ENCODE measurements at places on chromosomes 2 and 18. TPM values are rescaled to one million over a fixed set of nuclear protein-coding genes. Genes with fewer than 3 reads are reported as not detected.

GRCh38 chr2:100141906-100142305 is 484 bp downstream of the AFF3 start:
- DNase-seq: no peak

GRCh38 chr2:101307503-101307902 is 998 bp downstream of the RNF149 start:
- no peak for DNase-seq

GRCh38 chr2:120933693-120934573 is 198.3 kb downstream of the GLI2 start:
- no peak for DNase-seq

GRCh38 chr2:239910851-239911640 is 114.1 kb downstream of the NDUFA10 start:
- no peak for DNase-seq

- no peak for DNase-seq
Measured at GRCh38 chr2:179574061-179574519, 287.3 kb downstream of the ZNF385B start.

- no peak for DNase-seq
Measured at GRCh38 chr2:238865015-238865719, 17.3 kb downstream of the TWIST2 start.

DNA sequence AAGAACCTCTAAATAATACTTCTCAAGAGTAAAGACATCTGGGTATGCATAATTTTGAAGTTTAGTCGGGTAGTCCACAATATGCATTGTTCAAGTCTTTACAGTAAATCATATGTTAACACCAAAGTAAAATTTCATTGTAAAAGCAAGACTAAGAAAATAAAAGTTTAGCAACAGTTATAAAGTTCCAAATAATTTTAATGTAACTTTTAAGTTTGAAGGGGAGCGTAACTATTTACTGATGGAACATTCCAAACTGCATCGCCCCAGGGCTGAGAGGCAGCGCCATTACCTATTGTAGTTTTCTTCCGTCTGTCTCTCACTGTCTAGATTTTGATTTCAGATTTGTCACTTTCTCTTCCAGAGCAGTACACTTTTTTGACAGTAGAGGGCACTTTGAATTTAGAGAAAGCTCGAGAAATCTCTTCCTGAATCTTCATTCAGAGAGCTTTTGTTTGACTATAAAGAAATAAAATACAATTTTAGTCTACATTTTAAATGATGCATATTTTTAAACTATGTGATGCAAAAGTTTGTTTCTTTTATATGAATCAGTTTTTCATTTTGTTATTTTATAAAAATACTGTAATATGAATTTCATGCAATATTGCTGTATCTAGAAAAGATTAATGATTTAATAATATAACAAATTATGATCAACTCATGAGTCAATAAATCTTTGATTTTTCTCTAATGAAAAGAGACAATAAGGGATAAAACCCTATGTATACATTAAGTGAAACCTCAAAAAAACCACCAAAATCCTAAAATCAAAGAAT is 389.8 kb downstream of the FIGN start:
- DNase-seq: no peak

- DNase-seq: no peak
Measured at GRCh38 chr2:57376985-57377384, 669.6 kb upstream of the VRK2 start.

DNA sequence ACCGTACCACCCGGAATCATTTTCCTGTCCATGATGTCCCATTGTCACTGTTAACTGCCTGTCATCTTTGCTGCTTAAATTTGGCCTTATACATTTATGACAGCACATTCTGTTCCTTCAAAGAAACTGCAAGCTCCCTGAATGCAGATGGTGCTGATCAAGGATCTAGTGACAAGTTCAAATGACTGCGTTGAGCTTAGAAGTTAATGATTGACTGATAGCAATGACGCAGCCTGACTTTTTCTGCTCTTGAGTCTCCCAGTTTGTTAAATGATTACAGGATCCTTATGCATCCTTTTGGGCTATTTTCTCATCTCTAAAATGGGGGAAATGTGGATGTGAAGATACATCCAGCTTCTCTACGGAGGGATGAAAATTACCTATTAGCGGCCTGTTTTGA is 159.0 kb downstream of the DCC start:
- no peak for DNase-seq

DNA sequence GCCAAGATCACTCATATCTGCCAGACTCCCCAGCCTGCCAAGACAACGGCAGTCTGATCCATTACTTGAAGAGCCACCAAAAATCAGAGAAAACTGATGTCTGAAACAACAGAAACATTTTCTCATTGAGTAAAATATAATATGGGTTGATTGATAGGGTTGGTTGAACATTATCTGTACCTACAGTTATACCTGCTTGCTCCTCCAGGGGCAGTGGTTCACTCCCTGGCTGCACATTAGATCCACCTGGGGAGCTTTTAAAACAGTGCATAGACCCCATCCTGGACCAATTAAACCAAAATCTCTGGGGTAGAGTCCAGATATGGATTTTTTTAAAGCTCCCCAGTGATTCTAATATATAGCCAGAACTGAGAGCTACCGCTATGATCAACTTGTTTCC is 43.6 kb upstream of the SLC14A2 start:
- no peak for DNase-seq

DNA sequence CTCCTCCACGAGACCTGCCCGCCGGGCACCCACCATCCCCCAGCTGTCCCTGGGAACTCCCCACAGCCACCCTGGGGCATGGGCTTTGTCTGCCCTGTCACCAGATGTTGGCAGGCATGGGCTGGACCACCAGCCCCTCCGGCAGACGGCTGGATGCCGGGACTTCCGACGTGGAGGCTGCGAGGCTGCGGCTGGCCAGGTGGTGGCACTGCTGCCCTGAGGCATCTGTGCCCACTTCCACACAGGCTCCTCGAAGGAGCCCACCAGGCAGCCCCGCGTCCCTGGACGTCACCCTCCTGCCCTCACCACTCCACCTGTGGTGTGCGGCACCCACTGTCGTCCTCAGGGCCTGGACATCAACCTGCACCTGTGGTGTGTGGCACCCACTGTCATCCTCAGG is 319.9 kb upstream of the SALL3 start:
- no peak for DNase-seq

GRCh38 chr2:9685637-9686036 is 54.8 kb upstream of the YWHAQ start:
- no peak for DNase-seq

DNA sequence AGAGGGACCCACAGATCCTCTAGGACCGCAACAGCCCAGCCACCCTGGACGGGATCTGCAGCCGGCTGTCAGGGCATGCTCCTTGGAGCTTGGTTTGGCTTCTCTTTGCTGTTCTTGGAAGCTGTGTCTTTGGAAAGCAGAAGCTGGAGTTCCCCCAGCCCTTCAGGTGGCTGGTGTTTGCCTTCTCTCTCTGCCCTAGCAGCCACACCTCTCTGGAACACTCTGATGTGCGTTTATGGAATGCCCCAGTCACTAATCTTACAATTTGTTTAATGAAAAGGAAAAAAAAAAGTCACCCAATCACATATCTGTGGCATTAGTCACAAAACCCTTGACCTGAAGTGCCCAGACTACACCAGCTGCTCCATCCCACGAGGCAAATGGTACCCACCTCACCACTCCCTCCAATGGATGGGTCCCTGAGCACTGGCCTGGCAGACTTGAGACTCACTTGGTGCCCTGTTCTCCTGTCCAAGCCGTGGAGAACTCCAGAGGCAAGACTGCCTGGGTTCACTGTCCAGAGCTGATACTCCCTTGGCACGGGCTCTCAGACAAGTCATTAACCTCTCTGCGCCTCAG is 70.2 kb upstream of the DAPL1 start:
- no peak for DNase-seq

GRCh38 chr2:226828191-226828590 is 7.7 kb upstream of the RHBDD1 start:
- DNase-seq: no peak

GRCh38 chr2:40886655-40887054 is 434.8 kb upstream of the SLC8A1 start:
- no peak for DNase-seq

GRCh38 chr2:32404691-32405090 is 47.9 kb downstream of the BIRC6 start:
- no peak for DNase-seq

DNA sequence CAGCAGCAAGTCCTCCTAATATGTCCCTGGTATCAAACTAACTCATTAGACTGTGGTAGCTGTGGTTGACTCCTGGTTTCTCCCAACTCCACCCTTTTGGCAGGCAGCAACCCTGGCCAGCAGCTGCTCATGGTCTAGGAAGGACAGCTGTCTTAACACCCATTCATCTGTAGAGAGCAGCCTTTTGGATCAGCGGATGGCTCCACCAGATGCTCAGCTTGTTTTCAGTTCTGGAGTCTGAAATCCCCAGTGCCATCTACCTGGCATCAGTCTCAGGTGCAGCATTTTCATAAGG is 100.5 kb downstream of the SPOPL start:
- DNase-seq: no peak

GRCh38 chr2:10266133-10266620 is 36.5 kb upstream of the HPCAL1 start:
- DNase-seq: no peak

DNA sequence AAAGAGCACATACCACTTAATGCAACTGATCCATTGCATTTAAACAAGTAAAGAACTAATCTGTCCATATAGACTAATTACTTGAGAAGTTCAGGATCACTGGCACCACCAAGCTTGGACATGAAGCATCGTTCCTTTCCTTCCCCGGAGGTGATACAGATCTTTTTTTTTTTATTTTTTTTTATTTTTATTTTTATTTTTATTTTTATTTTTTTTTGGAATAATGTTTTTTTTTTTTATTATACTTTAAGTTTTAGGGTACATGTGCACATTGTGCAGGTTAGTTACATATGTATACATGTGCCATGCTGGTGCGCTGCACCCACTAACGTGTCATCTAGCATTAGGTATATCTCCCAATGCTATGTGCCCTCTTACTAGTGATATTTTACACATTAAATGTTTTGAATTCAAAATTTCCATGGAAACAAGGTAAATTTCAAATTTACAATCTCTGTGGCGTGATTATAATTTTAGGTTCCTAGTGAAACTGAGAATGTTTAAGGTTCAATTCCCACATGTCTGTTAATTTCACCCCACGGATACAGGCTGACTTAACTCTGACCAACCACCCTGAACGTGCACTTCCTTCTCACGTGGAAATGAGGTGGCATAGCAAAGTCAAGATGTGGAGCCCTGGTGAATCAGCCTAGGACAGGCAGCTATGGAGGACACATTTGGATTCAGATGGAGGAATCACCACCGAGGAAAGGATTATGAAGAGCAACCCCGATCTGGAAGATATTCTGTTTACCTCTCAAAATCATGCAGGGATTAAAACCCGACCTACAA is 101.6 kb upstream of the THOC1 start:
- DNase-seq: no peak

- no peak for DNase-seq
Measured at GRCh38 chr18:6775237-6775636, 45.7 kb downstream of the ARHGAP28 start.

- no peak for DNase-seq
Measured at GRCh38 chr18:12326711-12327460, 18.8 kb downstream of the TUBB6 start.

GRCh38 chr2:111905990-111906735 is 7.8 kb downstream of the MERTK start:
- DNase-seq: no peak

DNA sequence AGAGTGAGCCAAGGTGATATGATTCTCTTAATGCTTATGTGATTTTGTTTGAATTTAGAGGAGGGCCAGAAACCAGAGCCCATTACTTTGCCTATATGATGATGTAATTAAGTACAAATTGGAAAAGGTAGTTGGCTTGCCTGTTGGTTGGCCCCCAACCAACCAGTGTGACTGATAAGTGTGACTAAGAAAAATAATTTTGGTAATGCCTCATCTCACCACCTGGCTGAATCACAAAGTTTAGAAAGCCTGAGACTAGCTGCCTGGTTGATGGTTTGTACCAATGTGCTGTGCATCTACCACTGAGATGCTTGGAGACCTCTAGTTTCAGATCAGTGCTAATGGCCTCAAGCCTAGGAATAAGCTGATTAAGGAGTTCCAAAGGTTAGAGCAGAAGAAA is 338.7 kb downstream of the CDH2 start:
- DNase-seq: no peak

DNA sequence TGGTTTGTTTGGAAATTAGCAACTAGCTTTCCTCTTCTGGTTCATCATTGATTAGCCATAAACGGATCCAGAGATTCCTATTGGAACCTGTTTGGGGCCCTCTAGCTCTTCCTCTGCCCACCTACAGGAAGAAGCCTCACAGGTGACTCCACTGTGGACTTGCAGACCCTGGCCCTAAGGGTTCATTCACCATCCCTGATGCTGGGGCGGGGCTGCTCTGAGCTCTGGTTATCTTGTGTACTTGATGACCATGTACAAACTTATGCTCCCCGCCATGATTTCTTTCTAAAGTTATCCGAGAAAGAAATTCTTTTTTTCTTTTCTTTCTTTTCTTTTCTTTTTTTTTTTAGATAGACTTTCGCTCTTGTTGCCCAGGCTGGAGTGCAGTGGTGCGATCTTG is 33.9 kb upstream of the INHBB start:
- DNase-seq: no peak

GRCh38 chr18:75884728-75885127 is 457.2 kb upstream of the SMIM21 start:
- no peak for DNase-seq

The RBM43 gene
- 1.6 TPM for total RNA-seq

The SEPTIN10 gene
- total RNA-seq: 46.4 TPM

The PRKRA gene
- 43.8 TPM for total RNA-seq

The IL18RAP gene
- 1.2 TPM for total RNA-seq

The FBXO48 gene
- total RNA-seq: 0.97 TPM

The FER1L5 gene
- total RNA-seq: 0.04 TPM

The SRD5A2 gene
- total RNA-seq: not detected
